ENCODE measurements at places on chromosomes 13 and 19.

DNA sequence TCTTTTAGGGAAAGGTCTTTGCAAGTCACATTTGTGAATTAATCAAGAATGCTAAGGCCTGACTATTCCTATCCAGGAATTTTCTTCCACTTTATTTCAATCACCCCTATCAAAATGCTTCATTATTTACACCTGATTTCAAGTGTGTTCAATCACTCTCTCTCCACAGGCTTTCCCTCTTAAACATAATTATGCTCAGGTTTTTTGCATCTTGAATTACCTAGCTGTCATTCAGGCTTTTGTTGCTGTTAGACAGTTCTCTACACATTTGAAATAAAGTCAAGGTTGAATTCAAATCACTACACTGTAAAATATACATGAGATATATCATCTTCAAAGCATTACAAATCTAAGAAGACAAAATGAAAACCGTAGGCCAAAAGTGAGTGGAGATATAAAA, 941.3 kb upstream of the SLITRK1 start:
- DNase-seq, result no peak

GRCh38 chr13:31774186-31774750, 34.9 kb downstream of the RXFP2 start:
- no peak for DNase-seq

DNA sequence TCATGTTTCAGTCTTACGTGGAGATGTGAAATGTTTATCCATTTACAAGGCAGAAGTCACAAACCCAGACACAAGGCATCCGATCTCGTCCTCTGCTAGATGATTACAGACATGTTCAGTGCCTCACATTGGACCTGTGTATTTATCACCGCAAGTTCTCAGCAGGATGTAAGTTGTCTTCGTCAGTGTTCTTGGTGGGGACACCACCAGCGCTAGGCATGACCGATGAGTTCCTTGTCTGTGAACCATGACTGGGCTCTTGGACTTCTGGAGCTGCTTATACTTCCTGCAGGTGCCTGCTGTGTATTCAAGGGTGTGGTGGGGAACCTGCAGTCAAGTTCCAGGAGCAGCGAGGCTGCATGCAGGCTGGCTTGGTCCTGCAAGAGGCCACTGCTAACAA, 105.4 kb downstream of the URI1 start:
- peak; percentile 51 for DNase-seq

- no peak for DNase-seq
These were observed 12.0 kb downstream of the NDUFA11 start for GRCh38 chr19:5891572-5891937.

DNA sequence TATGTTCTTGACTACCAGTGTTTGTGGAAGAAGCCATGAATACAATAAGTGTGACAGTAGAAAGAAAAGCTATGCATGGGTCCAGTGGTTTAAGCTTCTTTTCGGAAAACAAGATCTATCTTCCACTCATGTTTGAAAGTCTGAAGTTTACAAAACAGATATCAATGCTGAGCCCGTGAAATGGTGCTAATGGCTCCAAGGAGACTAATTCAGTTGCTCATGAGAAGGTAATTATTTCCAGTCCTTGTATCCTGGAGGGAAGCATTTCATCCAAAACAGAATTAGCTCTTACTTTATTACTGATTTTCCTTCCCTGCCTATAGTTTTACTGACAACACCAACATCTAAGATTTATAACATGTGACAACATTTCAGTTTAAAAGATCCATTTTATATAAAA, 1364.9 kb downstream of the PCDH9 start:
- DNase-seq, result no peak

- DNase-seq, result no peak
These were observed 3.1 kb downstream of the AKAP11 start for GRCh38 chr13:42275098-42275471.

GRCh38 chr13:46536341-46536740, 16.6 kb upstream of the LRCH1 start:
- DNase-seq, result no peak

GRCh38 chr13:44649104-44649428, 72.9 kb upstream of the TSC22D1 start:
- no peak for DNase-seq

DNA sequence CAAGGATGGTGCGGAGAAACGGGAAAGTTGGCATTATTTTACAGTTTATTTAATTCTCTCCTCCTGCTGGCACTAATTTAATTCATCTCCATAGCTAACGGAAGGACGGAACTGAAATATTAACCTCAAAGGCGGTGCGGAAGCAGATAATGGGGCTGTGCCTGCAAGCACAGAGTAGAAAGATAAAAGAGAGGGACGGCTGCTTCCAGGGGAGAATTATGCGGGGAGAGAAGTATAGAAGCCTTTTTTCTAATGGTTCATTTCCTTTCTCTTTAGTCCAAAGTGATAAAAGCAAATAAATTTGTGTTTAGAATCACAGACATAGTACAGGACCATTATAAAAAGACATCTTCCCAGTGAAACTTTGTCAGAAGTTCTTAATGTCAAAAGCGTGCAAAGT, 34.5 kb upstream of the UQCRFS1 start:
- no peak for DNase-seq

DNA sequence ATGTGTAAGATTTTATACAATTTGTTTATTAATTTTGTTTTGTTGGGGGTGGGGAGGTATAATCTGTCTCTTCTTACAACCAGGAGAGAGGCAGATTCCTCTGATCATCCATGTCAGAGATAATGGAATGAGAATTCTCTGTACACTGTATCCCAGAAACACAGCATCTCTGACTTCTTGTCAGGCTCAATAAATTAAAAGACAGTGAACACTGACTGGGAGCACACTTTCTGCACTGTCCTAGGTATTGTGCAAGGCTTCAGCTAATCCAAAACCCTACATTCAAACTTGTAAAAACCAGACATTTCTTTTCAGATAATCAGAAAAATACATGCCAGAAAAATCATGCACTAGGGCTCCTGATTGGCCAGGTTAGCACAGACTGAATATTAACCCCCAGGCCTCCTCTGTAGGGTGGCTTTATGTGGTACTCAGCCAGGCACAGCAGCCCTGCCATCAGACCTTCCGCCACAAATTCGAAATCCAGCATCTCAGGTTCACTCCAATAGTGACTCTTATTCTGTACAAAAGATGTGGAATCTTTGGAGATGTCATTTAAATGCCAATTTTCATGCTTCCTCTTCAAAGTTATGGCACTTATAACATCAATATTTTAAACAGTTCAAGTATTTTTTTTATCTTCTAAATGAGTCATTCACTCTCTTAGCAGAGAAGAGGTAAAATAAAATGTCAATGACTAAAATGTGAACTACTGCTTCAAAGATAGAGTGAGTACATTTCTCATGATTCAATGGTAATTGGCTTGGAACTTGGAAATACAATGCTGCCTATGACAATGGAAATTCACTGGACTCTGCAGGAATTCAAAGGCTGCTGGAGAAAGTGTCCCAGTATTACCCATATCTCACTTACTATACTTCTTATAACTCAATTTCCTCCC, 211.5 kb downstream of the KLF12 start:
- DNase-seq, result no peak

GRCh38 chr13:77874406-77874805, 44.2 kb downstream of the EDNRB start:
- DNase-seq, result no peak

DNA sequence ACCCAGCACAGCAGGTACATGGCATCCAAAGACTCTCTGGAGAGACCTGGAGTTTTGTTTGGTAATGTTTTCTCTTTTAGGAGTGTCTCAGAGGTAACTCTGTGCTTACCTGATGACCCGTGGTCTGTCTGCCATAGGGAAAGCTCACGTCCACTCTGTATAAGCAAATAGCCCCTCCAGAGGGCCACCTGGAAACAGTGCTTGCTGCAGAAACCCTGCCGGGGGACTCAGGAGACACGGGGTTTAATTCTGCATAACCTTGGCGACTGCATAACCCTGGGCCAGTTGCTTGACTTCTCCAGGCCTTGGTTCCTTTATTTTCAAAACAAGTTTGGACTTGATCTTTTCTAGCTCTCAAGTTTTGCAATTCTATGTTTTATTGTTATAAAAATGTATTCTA, 187.2 kb upstream of the SOX1 start:
- no peak for DNase-seq

GRCh38 chr13:29963089-29963488, 112.7 kb upstream of the UBL3 start:
- no peak for DNase-seq

DNA sequence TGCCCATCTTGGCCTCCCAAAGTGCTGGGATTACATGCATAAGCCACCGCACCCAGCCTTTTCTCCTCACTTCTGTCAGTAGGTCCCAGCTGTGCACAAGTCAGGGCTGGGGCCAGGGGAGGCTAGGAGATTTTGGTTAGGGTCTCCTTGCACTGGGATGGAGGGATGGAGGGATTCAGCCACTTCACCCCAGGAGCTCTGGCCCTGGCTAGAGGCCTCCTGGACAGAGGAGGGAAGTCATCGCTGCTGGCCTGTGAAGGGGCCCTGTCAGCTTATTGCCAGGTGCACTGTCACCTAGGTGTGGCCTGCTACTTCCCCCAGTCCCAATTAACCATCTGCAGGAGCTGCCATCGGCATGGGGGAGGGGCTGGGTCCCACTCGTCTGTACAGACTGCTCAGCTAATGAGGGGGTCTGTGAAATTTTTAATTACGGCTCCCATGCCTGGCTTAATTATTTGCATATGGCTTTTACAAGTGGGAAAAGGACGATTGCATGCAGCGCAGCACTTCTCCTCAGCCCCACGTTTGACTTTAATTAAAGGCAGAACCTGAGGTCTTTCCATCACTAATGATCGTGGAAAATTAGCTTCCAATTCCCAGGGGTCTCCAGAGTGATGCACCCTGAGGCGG, 52.4 kb downstream of the CHST8 start:
- no peak for DNase-seq

- DNase-seq, result no peak
These were observed 3.5 kb downstream of the ZSCAN5B start for GRCh38 chr19:56193981-56194640.

DNA sequence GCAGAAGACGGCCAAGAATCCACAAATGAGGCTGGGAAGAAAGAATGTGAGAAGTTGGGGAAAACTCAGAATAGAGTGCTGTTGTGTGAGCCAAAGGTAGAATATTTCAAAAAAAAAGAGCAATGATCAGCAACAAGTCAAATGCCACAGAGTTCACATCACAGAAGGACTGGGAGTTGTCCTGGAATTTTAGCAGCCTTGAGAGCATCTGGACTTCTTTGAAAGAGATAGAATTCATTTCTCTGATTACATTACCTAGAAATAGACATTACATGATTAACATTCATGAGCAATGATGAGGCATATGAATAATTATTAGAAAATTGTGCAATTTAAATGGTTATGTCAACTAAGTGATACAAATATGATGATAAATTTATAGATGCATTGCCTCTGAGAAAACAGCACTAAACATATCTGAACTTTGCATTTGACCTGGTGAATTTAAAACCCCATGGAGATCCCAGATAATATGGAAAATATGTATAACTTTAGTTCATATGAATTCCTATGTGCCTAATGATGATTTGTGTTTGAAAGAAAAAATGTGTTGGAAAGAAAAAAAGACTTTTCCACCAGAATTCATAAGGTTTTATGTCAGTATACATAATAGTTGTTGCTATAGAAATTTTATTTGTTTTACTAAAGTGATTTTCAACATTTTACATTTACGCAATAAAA, 186.2 kb downstream of the POSTN start:
- DNase-seq, result no peak

GRCh38 chr19:47480658-47481057, 3.4 kb downstream of the KPTN start:
- no peak for DNase-seq

GRCh38 chr13:88707646-88708045, 1036.5 kb downstream of the SLITRK5 start:
- DNase-seq, result no peak

- no peak for DNase-seq
These were observed 236.6 kb upstream of the MAB21L1 start for GRCh38 chr13:35712907-35713761.

GRCh38 chr13:57673197-57673596, 41.7 kb downstream of the PCDH17 start:
- DNase-seq, result no peak

GRCh38 chr13:66927562-66927961, 302.6 kb downstream of the PCDH9 start:
- no peak for DNase-seq

DNA sequence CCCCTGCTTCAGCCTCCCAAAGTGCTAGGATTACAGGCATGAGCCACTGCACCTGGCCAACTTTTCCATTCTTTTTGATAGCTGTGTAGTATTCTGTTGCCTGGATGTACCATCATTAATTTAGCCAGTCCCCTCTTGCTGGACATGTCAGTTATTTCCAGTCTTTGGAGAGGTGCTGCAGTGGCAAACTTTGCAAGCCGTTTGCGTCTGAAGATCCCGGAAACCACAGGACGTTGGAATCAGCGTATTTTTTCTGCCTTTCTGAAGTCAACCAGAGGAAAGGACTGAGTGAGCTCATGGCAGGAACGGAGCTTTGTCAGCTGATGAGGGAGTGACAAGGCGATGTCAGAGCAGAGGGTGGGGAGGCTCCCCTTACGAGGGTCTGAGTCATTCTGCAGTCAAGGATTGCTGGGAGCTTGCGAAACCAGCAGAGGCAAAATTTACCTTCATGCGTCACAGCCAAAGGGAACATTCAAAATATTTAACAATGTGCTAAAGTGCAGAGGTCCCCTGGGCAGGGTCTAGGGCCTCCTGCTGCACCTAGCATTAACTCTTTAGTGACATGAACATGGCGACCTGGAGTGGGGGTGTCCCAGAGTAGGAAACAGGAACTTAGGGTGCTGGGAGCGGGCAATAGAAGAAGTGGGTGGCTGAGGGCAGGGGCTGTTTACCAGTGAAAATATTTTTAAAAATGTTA, 5.6 kb downstream of the C5AR1 start:
- DNase-seq, result no peak

GRCh38 chr13:54802226-54802625, 1773.6 kb downstream of the OLFM4 start:
- no peak for DNase-seq

GRCh38 chr13:21365574-21365973, 93.5 kb downstream of the ZDHHC20 start:
- DNase-seq, result no peak

DNA sequence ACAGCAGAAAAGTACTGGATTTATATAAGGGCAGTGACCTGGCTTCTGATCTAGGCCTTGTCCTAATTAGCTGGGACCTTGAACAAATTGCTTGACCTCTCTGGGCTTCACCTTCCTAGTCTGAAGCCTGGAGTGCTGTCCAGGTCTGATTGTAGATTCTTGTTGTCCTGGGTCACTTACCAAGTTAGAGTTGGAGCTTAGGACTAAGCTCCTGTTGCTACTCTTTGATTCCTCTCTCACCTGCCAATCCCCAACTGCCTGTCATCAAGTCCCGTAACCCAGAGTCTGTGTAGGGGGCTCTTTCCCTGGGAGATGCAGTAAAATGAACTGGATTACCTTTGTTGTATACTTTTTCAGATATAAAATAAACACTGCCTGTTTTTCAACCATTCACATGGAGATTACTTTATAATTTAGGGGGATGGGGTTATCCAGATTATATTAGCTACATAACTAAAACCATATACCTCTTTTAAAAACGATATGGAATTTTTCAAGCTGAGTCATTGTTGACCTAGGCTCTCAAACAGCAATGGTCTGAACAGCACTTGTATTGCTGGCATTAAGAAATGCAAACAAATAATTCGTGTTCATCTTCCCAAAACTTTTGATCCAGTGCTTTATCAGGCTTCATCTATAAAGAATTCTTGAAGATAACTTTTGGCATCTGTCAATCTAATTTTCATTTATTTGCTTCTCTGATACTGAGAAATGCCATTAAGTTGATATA, 5.8 kb downstream of the ARHGAP35 start:
- DNase-seq, result no peak

All from DMS79 (cell line).